Astrocyte of the spinal cord (primary cell): ENCODE measurements at places on chromosomes 4 and X.

DNA sequence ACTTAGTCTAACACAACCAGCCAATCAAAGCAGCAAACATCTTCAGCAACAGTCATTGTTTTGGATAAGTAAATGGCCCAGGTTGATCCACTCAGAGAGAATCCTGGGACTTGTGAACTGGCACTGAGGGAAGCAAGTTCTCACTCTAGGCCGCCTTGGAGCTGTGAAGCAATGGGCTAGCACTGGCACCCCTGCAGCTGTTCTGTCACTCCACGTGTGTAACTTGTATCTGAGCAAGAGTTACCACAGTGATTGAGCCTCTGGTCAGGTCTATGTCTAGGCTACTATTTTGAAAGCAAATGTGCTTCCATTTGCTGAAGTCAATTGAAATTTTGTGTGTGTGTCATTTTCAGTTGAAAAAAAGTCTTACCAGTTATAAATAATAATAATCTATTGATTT is 57.2 kb upstream of the HS3ST1 start:
- no peak for DNase-seq

- no peak for DNase-seq
Observed at GRCh38 chr4:153232768-153233167, 28.5 kb downstream of the TRIM2 start.

- DNase-seq = peak; percentile 77
Observed at GRCh38 chr4:71026086-71026485, 32.6 kb downstream of the DCK start.

DNA sequence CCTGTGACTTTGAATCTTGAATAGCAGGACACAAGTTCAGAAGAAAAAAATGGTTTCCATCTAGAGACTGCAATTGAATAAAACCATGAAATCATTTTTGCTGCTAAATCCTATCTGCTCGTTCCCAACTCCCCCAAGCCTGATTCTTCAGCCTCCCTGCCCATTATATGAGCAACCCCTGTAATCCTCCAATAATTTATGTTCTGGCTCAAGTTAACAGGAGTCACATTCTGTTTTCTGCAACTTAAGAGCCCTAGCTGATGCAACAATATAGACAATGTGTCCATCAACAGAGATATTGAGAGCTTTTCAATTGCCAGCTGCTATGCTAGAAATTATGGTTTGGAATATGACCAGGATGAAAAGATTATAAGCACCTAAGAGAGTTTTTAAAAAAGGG is 84.1 kb downstream of the LDB2 start:
- no peak for DNase-seq

DNA sequence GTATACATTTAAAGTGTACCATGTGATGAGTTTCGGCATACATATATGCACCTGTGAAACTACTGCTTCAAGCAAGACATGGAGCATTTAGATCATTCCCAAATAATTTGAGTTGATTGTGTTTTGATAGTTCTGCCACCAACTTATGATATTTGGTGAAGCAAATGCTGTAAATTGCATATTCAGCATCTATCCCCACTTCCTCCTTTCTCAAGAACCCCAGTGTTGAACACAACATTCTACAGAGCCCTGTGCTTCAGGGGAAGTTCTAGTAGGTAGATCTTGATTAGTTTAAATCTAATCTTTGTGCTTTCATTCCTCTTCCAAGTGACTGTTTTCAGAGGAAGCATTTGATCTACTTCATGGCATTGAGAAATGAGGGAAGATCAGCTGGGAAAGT is 5.4 kb upstream of the SHROOM3 start:
- no peak for DNase-seq

GRCh38 chrX:72080800-72081199 is 50.9 kb downstream of the RTL5 start:
- DNase-seq = no peak

DNA sequence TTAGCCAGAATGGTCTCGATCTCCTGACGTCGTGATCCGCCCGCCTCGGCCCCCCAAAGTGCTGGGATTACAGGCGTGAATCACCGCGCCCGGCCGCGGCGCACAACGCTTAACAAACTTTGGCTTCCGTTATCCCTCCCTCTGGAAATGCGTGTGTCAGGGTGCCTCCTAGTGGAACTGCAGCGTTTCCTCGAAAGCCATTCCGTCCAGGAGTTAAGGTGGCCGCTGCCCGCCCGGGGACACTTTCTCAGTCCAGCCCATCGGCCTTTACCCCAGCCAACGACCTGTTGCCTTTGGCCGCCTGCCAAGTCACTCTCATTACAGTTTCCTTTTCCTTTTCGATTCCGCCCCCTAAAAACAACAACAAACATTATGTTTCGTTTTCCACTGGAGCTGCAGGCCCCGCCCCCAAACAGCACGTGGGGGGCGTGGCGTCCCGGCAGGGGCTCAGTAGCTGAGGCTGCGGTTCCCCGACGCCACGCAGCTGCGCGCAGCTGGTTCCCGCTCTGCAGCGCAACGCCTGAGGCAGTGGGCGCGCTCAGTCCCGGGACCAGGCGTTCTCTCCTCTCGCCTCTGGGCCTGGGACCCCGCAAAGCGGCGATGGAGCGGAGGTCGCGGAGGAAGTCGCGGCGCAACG is at the start of gene HERC5:
HERC5 (plus strand) TSS at position 450 of the 637 bp plus-strand sequence; CDS start at position 601, 151 bp downstream.
- DNase-seq = peak; percentile 88

- DNase-seq = no peak
Observed at GRCh38 chr4:186653969-186654368, 69.7 kb downstream of the FAT1 start.

DNA sequence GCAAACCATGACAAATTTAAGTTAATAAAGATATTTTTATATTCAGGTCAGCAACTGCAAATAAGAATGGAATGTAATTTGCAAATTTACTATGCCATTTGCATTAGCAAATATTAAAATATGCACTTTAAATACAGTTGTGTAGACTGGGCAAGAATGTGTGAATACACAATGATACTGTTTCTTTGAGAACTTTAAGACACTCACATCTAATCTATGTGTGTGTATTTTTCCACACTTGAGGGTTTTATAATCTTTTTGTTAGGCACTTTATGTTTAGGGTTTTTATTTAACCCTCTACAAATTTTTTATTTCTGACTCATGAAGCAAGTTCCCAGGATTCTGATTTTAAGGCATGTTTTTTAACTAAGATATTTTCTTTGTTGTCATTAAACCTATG is 23.9 kb upstream of the NDNF start:
- DNase-seq = no peak

DNA sequence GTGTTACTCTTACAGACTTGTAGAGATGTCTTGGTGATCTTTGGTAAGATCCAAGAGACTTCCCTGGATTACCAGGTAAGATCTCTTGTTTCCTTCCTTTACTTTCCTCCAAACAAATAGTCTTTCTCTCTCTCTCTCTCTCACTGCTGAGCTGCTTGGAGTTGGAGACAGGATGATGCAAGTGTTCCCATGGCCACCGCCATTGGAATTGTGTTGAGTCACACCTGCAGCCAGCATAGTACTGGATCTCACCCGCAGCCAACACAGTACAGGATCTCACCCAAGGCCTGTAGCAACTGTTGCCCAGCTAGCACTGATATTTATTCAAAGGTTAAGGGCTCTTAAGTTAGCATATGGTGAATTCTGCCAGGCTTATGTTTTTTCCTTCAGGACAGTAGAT is 1080.9 kb downstream of the FAT4 start:
- peak; percentile 5 for DNase-seq

GRCh38 chr4:84263415-84263814 is 235.7 kb downstream of the NKX6-1 start:
- no peak for DNase-seq

GRCh38 chrX:115562480-115562847 is 1.5 kb downstream of the PLS3 start:
- no peak for DNase-seq

DNA sequence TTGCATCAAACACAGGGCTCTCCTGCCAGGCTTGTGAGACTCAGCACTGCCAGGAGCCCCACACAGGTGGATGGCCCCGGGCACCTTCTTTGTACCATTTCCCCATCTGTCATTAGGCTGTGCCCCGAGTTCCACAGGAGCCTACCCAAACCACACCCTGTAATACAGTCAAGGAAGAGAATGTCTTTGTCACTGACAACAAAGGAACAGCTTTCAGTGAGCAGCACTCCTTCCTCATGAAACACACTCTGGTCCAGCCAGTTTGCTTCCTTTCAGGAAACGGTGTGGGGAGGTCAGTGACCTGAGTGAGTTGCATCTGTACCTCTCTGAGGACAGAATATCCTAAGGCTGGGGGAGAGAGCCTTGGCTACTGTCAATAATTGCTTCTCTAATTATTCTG is 53.7 kb downstream of the LNX1 start:
- no peak for DNase-seq

- DNase-seq = no peak
Observed at GRCh38 chrX:153397256-153397960, 3.7 kb downstream of the PNMA6E start.

DNA sequence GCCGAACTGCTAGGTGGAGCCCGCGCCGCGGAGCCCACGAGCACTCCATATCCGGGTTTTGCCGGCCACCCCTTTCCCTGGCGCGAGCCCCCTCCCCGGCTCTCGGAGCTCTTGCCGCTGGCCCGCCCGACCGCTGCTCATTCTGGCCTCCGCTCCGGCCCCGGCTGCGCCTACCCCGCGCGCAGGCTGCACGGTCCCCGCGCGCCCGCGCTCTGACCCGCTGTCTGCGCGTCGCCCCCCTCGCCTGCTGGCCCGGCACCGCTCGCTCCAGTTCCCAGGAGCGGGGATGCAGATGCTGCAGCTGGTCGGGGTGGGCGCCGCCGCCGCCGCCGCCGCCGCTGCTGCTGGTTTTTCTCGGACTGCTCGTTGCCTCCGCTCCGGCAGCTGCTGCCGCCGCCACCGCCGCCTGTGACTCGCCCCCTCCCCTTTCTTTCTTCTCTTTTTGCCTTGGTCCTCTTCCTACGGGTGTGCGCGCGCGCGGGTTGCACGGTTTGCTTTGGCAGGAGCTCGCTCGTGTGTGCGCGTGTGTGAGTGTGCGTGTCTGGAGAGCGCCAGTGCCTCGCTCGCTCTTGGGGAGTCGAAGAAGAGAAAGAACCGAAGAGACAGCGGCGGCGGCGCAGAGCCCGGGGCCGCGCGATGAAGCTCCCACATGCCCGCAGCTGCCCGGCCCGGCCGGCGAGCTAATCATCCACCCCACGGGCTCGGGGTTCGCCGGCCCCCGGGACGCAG is at the start of gene ADGRL3:
ADGRL3 (plus strand) TSS at position 140 of the 729 bp plus-strand sequence.
- peak; percentile 50 for DNase-seq

DNA sequence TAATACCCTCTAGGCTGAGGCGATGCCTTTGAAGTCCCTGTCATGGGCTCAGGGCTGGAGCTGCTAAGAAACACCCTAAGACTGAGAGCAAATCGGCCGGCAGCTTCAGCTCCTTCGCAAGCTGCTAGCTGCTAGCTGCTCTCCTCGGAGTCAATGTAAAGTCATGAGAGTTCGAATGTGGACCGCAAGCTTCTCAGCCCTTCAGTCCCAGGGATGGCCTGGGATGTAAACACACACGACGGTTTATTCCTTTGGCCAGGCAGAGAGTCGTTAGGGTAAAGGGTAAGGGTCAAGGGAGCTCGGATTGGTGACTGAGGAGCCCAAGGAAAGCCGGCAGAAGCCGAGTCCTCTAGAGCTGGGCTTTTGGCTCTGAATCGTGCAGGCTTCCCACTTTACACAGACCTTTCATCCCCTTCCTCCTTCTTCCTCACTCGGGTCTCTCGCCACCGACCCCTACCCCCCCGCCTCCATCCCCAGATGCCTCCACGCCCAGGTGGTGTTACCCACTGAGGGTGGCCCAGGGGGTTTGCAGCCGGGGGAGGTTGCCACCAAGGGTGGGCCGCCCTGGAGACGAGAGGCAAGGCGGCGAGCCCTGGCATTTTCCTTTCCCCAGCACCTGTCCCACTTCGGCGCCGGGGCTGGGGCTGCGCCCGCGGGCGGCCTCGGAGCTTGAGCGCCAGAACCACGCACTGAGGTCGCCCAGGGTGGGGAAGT is 3.1 kb upstream of the BCORL1 start:
- DNase-seq = no peak

DNA sequence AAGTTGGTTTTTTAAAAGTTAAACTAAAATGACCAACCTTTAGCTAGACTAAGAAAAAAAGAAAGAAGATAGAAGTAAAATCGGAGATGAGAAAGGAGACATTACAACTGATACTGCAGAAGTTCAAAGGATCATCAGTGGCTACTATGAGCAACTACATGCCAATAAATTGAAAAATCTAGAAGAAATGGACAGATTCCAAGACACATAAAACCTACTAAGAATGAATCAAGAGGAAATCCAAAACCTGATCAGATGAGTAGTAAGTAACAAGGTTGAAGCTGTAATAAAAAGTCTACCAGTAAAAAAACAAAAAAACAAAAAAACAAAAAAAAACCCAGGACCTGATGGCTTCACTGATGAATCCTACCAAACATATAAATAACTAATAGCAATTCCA is 16.1 kb downstream of the IQCM start:
- DNase-seq = no peak

GRCh38 chrX:46034868-46035267 is 510.4 kb downstream of the ZNF674 start:
- DNase-seq = no peak

DNA sequence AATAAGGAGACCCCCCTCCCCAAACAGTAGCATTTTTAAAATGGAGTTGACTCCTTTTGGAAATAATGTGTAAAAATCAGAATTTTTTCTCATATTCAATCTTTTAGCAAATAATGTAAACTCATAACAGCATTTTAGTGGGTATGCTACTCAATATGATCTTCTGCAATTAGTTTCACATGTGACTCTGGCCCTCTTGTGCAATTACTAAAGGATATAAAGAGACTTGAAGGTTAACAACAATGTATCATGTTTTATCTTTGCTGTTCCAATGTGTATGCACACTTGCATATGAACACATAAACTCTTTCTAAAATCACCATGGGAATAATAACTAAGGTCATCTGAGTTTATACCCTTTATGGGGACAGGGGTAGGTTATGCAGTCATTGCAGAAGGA is 39.9 kb upstream of the RXFP1 start:
- no peak for DNase-seq

DNA sequence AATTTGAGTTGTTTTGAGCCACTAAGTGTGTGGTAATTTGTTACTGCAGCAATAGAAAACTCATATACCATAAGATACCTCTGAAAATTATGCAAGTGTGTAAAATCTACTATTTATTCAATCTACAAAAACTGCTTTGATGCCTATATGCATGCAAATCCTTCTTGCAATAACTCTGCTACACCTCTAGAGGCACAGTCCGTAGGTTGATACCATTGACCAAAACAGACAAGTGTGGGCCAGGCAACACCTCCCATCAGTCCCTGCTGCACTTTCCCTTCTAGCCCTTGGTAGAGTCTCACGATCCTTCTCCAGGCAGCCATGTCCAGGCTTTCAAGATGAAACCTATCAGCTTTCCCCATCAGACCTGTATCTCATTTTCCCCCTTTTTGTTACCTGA is 48.8 kb upstream of the FAM9A start:
- DNase-seq = no peak

DNA sequence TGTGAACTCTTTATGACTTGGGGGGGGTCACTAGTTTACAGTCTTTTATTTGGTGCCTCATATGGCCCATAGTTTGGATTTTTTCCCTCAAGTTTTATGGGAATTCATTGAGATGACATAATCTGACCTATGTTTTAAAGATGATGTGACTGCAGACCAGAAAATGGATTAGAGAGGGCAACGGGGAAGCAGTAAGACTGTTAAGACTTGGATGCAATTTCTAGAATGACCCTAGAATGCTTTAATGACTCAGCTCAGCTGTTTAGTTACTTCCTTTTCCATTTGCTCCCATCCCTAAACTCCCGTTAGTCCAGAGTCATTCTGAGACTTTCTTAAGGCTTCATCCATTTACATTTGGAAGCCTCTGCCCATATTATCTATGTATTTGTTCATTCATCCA is 59.9 kb upstream of the PDGFRA start:
- peak; percentile 23 for DNase-seq

- no peak for DNase-seq
Observed at GRCh38 chrX:56800307-56800706, 71.3 kb downstream of the NBDY start.
